Stimulated activated CD4-positive, alpha-beta T cell treated with anti-CD3 and anti-CD28 coated beads, Interleukin-2, amount 100 ng/mL, for 48 hours (primary cell): ENCODE measurements at places on chromosomes 12 and 14.

DNA sequence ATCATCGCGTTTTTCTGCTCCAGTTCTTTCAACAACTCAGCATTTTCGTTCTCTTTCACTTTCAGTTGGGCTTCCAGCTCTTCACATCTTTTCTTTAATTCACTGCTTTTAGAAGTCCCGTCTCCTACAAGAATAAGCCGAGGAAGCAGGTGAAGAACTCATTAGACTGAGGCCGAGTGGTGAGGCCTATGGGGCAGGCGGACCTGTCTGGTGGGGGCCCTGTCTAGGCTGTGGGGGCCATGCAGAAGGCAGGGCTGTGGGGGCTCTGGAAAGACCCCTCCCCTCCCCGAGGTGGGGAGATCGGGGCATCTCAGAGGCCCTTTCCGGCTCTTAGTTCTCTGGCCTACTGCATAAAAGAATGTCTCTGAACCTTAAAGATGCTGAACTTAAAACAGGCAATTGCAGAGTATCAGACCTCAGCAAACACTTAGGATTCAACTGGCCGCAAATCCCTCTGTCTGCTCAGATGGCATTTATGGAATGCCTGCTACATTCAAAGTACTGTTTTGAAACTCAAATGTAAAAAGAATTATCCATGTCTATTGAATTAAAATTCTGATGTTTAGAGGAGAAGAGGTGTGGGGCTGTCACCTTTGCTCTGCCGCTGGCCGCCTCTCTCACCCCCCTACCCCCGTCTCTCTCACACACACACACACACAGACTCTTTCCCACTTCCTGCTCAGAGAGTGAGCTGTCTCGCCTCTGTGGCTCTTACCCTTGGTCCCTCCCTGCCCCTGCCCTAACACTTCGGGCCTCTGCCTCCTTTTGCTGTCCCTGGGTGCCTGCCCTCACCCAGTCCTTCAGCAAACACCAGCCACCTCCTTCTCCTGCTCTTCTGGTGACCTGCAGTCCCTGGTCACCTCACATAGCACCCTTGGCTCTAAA, 34.7 kb downstream of the CCDC92 start:
- peak; percentile 20 for DNase-seq

DNA sequence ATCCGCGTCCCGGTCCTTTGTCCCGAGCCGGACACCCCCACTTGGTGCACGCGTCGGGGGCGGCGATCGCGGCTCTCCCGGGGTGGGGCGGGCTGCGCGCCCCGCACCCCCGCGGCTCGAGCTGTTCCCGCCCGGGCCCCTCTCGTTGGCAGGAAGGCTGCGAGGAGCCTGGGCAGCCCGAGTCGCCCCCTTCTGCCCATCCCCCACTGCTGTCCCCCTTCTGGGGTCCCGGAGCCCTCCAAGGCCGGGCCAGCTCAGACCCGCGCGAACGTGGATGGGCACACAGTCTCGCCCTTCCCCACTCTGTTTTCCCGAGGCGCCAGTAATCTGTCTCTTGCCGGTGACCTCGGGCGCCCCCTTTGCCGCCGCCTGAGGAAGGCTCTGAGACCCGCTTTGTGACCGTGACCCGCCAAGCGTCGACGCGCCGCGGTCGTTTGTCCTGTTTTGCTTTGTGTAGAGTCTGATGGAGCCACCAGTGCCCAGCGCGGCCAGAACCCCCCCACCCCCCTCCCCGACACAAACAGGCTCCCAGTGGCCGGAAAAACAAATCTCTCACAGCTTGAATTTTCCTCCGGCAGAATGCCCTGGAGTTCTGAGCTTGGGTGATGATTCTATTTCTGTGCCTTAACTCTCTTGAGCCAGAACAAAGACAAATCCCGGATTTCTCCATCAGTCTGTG, 610 bp downstream of the C14orf132 start:
- DNase-seq = peak; percentile 7

- DNase-seq = no peak
Measured at GRCh38 chr12:5864972-5865371, 80.1 kb downstream of the ANO2 start.

DNA sequence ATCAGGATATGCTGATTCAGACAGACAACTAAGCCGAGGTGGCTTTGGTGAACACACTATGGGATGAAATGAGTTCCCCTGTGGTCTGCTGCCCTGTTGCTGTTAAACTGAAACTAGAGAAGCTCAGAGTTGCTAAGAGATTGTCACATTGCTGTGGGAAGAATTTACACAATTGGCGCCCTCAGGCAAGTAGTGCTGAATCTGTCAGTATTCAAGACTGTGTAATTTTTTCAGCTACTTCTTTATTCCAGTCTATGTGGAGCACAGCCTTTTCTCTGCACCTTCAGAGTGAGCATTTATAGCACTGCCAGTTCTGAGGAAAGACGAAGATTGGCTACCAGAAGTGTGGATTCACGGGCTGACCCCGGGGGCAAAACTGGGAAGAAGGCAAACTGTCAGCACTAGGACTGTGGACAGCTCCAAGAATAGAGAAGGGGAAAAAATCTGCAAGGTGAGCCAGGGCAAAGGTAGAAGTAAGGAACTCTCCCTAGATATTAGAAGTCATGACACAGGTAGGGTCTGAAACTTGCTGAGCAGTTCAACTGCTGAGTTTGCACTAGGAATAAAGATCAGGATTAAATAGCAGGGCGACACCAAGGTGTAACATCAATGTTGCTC, 218.8 kb upstream of the TMPO start:
- no peak for DNase-seq

GRCh38 chr14:27164139-27164538, 566.3 kb upstream of the NOVA1 start:
- no peak for DNase-seq

DNA sequence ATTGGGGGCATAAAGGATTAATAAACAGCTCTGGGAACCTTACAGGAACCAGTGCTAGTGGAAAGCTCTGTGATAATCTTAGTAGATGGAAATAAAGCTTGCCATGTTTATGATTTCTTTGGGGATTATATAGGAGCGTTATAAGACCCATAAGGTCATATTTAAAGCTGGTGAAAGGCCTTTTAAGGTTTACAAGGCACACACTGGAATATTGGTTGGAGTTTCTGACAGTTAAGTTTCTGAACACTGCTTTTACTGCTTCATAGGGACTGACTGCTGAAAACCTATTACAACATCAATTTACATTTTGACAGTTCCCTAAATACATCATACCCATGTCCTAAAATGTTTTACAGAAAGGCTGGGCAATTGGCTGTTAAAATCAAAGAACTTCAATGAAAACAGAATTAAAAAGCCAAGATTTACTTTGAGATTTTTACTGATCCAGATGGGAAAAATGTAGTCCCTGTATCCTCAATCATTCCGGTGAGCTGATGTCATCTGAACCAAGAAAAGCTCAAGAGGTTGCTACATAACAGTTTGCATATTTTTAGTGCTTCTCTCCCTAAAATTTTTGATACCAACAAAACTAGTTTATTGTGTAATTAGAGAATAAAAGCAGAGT, 153.7 kb upstream of the IGF1 start:
- no peak for DNase-seq

- no peak for DNase-seq
Measured at GRCh38 chr14:71597955-71598660, 334.1 kb upstream of the RGS6 start.

GRCh38 chr12:10454531-10454930, 1.4 kb upstream of the KLRC1 start:
- no peak for DNase-seq

GRCh38 chr12:52604859-52605258, 3.6 kb upstream of the KRT72 start:
- DNase-seq = no peak

DNA sequence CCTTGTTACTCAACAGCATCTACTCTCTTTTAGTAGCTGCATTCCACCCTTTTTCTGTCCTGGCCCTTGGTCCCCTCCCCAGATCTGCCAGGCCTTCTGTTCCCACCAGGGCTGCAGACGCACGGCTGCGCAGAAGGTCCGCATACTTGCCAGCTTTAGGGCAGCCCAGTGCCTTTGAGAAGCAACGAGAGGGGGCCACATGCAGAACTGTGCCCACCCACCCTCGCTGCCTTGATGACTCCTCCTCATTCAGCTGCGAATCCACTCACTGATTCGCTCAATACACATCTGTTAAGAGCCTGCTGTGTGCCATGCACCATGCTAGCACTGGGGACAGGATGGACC, 39.2 kb downstream of the PRIMA1 start:
- DNase-seq = no peak

- no peak for DNase-seq
Measured at GRCh38 chr14:74574706-74575105, 37.3 kb downstream of the LTBP2 start.

GRCh38 chr14:100203962-100204834, 34.7 kb upstream of the YY1 start:
- DNase-seq = no peak

GRCh38 chr12:43832463-43833168, 3.3 kb upstream of the TMEM117 start:
- no peak for DNase-seq

DNA sequence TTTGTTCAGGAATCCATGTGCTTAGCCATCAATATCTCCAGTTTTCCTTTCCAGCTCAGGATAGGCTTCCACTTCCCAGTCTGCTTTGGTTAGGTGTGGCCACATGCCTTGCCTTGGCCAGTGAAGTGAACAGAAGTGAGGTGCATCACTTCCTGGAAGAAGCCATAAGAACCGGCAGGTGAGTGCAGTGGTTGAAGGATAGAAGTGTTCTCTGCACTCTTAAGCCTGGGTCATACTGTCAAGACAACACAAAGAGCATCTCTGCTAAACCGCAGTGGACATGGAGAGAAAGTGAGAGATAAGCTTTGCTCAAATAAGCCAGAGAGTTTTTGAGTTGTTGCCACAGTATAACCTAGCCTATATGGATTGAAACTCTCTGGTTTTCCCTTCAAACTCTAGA, 11.4 kb downstream of the GNG2 start:
- no peak for DNase-seq

DNA sequence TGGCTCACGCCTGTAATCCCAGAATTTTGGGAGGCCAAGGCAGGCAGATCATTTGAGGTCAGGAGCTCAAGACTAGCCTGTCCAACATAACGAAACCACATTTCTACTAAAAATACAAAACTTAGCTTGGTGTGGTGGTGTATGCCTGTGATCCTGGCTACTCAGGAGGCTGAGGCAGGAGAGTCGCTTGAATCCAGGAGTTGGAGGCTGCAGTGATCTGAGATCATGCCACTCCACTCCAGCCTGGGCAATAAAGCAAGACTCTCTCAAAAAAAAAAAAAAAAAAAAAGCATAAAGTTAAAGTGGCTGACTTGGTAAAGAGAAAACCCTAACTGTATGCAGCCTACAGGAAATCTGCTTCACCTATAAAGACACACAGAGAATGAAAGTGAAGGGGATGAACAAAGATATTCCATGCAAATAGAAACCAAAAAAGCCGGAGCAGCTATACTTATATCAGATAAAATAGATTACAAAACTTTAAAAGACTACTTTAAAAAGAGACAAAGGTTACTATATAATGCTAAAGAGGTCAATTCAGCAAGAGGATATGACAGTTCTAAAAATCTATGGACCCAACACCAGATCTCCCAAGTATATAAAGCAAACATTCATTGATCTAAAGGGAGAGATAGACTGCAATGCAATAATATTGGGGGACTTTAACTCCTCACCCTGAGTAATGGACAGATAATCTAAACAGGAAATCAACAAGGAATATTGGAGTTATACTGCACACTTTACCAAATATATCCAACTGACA, 4.1 kb downstream of the CLEC2B start:
- DNase-seq = no peak

DNA sequence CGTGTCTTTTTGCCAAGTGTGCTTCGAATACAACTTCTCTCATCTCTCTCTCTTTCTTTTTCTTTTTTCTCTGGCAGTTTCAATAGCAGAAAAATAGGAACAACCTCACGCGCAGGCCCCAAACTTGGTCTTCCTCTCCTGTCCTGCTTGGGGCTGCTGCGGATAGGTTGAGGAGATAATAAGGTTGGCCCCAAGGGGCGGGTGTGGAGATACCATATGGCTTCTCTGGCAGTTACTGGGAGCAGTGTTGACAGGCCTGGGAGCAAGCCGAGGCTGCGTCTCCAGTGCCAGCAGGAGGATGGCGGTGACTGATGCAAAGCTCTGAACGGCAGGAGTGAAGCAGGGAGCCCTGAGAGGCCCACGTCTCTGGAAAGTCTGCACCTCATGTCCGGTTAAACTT, 89.5 kb upstream of the MANSC4 start:
- no peak for DNase-seq

DNA sequence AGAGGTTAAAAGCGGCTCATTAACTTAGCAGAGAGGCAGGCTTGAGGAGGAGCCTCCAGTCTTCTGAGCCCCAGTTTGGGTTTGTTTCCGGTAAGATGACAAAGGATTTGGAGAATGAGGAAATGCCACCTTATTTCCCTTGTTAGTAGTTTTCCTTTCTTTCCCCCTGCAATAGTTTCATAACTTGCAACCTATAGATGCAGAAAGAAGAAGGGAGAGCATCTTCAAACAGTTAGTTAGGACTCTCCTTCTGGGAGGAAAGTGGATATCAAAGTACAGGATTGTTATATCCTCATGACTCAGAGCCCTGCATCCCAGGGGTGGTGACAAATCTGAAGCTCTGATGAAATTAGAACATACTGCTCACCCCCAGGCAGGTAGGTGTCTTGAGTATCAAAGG, 180.7 kb upstream of the SLC38A2 start:
- DNase-seq = no peak

DNA sequence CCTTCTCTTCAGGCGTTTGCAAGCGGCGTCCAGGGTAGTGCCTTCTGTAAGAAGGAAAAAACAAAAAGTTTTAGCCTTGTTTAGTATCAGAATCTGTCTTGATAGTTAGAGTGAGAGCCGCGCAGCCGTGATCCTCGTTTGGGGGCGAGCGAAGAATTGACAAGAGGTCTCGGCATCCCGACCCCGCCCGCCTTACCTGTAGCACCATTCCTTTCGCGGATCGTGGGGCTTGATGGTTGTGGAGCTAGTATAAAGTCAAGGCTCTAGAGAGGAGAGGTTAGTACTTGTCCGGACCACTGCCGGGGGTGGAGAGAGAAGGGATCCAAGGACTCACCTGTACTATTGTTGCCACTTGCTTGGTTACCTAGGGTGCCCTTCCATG, 494 bp downstream of the TMTC3 start:
- no peak for DNase-seq

DNA sequence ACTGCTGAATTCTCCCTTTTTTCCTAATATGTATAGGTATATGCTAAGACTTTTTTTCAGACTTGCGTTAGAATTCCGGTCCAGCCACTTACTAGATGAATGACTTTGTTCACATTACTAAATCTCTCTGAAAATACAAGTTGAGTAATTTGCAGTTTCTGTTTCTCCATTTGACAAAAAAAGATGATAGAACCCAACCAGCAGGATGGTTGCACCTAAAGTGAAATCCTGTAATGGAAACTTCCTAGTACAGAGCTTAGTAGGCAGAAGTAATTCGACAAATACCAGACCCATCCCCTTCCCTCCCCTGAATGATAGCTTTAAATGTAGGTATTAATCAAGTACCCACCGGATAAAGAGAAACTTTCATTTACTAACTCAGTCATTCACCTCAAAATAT, 113.6 kb upstream of the RAP1B start:
- DNase-seq = no peak

DNA sequence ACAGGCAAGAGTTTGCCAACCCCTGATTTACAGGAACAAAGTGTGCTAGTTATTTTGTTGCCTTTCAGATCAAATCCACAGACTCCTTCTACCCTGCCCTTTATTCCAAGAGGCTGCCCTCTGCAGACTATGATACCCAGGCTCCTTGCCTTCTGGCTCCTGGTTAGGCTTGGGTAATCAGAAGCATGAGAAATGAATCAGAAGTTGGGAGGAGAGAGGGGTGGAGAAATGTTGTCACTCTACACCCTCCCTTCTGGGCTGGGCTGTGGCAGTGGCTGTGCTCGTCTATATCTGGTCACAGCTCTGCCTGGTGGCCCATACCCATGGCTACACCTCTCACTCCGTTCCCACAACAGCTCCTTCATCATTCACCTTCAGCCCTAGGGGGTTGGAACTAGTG, 204.6 kb upstream of the PLXNC1 start:
- no peak for DNase-seq

- DNase-seq = no peak
Measured at GRCh38 chr14:29097476-29097875, 330.9 kb downstream of the FOXG1 start.
